CD4-positive, alpha-beta memory T cell (primary cell): ENCODE measurements at places on chromosomes 1 and 21. TPM values are rescaled to one million over a fixed set of nuclear protein-coding genes. Genes with fewer than 3 reads are reported as not detected.

The C1orf74 gene
- total RNA-seq, result 1.2 TPM

- H3K4me1 ChIP-seq, result no peaks in the 10 kb centered on the region
- no peaks in the 10 kb centered on the region for H3K36me3 ChIP-seq
- no peak overlapping the region for H3K4me3 ChIP-seq
- no peak overlapping the region for H3K27ac ChIP-seq
- no peak for DNase-seq
These were observed 70.8 kb upstream of the COA6 start for GRCh38 chr1:234302354-234302962.

The ARHGAP30 gene
- 226 TPM for total RNA-seq

The SMIM1 gene
- total RNA-seq, result 3.1 TPM

DNA sequence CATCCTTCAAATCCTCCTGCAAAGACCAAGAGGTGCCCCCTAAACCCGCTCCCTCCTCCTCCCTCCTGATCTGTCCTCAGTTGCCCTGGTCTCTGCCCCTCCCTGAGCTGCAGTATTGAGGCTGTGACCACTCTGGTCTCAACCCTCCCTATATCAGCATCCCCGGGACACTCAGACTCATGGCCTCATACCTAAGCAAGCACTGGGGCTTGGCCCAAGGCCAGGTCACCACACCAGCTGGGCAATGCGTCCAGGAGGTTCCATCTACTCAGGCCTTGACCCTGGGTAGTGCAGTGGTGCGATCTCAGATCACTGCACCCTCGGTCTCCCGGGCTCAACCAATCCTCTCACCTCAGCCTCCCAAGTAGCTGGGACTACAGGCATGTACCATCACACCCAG lies 9.8 kb downstream of the KIF17 start:
- no peaks in the 10 kb centered on the region for H3K27me3 ChIP-seq
- no peak overlapping the region for H3K27ac ChIP-seq
- no peaks in the 10 kb centered on the region for H3K4me1 ChIP-seq

DNA sequence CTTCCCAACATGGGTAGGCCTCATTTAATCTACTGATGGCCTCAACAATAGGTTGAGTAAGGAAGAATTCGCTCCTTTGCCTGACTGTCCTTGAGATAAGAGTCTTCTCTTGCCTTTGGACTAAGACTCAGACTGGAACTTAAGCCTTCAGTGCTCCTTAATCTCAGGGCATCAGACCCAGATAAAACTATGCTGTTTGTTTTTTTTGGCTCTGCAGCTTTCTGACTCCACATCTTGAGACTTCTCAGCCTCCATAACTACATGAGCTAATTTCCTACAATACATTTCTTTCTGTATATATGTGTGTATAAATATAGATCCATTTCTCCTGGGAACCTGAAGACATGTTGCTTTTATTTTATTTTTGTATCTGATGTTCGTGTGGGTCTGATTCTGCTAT lies 1470.7 kb upstream of the PRMT6 start:
- no peak overlapping the region for H3K27ac ChIP-seq
- no peak for DNase-seq
- H3K27me3 ChIP-seq, result no peaks in the 10 kb centered on the region
- H3K36me3 ChIP-seq, result no peaks in the 10 kb centered on the region
- H3K4me3 ChIP-seq, result no peak overlapping the region

DNA sequence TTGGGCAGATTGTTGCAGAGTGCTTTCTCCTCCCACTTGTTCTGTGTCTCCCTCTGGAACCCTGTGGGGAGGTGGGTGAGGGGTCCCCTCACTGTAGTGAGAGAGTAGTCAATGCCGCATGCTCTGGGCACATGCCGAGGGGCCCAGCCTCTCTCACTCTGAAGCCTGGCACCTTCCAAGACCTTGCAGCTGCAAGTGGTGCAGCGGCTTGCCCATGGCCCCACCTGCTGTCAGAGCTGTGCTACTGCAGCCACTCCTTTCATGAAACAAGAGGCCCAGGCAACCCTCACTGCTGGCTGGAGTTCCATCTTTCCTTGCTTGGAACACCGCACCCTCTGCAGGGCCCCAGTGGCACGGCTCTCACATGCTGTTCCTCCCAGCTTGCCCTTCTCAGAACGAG lies 58.4 kb upstream of the COL6A1 start:
- H3K36me3 ChIP-seq, result no peaks in the 10 kb centered on the region
- H3K27ac ChIP-seq, result no peak overlapping the region

The WDR64 gene
- not detected for total RNA-seq

DNA sequence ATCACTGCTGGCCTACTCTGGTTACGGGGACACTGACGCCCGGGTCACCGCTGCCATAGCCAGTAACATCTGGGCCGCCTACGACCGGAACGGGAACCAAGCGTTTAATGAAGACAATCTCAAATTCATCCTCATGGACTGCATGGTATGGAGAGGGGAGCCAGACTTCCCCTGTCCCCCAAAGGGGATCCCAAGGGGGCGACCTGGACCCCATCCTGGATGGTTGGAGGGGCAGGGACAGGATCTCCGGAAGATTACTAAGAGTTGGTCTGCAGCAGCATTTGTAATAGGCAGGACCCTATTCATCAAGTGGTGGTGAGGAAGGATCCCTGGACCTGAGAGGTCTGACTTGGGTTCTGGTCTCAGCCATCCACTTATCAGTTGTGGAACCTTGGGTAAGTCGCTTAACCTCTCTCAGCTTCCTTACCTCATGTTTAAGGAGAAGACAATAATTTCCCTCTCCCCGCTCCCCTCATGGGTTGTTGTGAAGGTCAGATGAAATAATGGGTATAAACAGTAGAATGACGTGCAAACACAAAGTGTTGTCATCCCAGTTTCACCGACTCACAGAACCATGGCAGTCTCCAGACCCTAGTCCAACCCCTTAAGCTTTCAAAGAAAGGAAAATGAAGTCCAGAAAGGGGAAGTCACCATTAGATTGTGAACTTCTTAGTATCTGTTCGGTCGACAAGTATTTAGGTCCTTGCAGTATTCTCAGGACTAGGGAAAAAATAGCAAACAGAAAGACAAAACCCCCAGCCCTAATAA lies 883 bp downstream of the LAMTOR2 start:
- no peaks in the 10 kb centered on the region for H3K27me3 ChIP-seq
- no peak for DNase-seq
- peaks cover 17% of the 10 kb centered on the region for H3K4me1 ChIP-seq
- H3K36me3 ChIP-seq, result no peaks in the 10 kb centered on the region
- H3K4me3 ChIP-seq, result peak overlapping the region; percentile 96

DNA sequence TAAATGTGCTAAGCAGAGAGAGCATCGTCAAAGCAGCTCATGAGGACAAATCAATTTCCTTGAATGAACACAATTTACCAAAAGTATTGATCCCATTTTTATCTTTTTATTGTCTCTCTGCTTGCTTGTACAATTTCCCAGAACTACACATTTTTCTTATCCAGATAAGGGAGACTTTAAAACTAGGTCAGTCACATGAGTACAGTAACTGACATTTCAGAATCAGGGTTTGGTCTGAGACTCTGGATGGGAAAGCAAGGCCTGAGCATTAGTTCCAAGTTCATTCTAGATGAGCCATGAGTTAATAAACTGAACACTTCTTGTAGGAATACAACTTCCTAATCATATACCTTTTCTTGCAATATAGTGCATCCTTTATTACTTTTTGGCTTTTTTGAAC lies 11.5 kb upstream of the DENND2D start:
- no peaks in the 10 kb centered on the region for H3K36me3 ChIP-seq
- no peak overlapping the region for H3K4me3 ChIP-seq
- no peak overlapping the region for H3K27ac ChIP-seq

DNA sequence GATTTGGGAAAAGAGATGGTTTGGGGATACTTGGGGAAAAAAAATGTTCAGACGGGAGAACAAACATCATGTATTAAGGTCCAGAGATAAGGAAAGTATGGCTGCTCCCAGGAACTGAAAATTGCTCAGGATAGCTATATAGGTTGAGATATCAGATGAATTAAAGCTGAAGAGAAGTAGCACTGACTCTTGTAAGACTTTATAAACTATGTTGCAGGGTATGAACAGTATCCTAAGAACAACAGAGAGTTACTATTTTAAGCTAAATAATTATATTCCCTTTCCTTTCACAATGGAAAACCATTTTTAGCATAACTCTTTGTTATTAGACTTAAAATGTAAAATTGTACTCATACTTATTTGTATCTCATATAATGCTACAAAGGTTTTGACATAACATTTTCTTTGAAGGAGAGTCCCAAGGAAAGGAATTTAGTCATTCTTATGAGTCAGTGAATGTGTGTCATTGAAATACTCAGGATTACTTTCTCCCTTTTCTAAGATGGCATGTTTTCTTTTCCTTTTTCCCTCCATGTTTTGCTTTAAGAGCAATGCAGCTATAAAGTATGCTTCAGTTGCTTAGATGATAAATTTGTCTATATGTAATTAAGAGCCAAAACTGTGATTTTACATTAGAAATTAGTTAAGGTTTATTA lies 139.4 kb upstream of the KIAA1614 start:
- no peaks in the 10 kb centered on the region for H3K27me3 ChIP-seq
- no peak for DNase-seq
- no peak overlapping the region for H3K27ac ChIP-seq
- no peaks in the 10 kb centered on the region for H3K4me1 ChIP-seq
- no peak overlapping the region for H3K4me3 ChIP-seq
- H3K36me3 ChIP-seq, result no peaks in the 10 kb centered on the region

DNA sequence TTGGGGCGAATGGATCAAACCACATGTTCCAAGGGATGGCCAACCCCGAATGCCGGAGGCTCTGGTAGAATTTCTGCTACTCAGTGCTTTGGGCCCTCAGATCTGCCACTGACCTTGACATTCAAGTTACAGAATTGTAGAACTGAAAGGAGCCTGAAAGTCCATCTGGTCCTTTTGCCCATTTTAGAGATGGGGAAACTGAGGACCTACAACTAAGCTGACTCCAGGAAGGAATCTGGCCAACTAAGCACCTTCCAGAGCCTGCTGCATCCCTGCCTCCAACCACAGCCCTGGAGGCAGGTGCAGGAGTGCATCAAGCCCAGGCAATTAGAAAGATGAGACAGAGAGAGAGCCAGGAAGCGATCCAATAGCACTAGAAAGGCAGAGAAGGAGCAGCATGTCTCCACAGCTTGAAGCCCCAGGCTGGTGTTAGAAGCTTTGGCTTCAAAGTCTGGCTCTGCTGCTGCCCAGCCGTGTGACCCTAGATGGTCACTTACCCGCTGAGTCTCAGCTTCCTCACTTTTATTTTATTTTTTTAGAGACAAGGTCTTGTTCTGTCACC lies 1.3 kb upstream of the CTRC start:
- DNase-seq, result no peak
- no peaks in the 10 kb centered on the region for H3K36me3 ChIP-seq
- H3K27ac ChIP-seq, result no peak overlapping the region

GRCh38 chr1:211587123-211587522 lies 8.2 kb upstream of the SLC30A1 start:
- no peaks in the 10 kb centered on the region for H3K27me3 ChIP-seq
- no peak overlapping the region for H3K4me3 ChIP-seq
- no peak overlapping the region for H3K27ac ChIP-seq
- no peak for DNase-seq
- peaks cover under 1% of the 10 kb centered on the region for H3K4me1 ChIP-seq

- H3K27ac ChIP-seq, result no peak overlapping the region
- no peak overlapping the region for H3K4me3 ChIP-seq
- no peak for DNase-seq
- H3K27me3 ChIP-seq, result peaks cover 3% of the 10 kb centered on the region
- H3K36me3 ChIP-seq, result no peaks in the 10 kb centered on the region
These were observed 4.2 kb downstream of the WNT9A start for GRCh38 chr1:227943381-227944089.

The SRP9 gene
- 141 TPM for total RNA-seq

GRCh38 chr1:246193537-246193936 lies 313.5 kb downstream of the SMYD3 start:
- no peaks in the 10 kb centered on the region for H3K27me3 ChIP-seq
- DNase-seq, result no peak
- no peaks in the 10 kb centered on the region for H3K4me1 ChIP-seq
- no peaks in the 10 kb centered on the region for H3K36me3 ChIP-seq
- H3K27ac ChIP-seq, result no peak overlapping the region

DNA sequence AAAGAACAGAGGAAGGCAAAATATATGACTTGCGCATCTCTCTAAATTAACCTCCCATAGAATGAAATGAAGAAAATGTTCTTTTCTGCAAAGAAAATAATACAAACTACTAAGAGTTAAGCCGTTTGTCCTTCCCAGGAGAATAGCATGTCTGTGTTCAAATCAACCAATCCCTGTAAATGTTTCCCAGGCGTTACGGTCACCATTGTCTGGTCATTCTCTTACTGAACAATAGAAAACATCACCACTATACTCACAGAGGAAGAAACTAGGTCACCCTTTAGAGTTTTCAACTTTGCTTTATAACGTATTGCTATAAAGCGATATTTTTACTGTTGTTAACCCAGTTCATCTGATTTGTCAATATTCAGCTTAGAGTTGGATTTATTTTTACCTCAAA lies 34.1 kb downstream of the COL11A1 start:
- H3K36me3 ChIP-seq, result no peaks in the 10 kb centered on the region
- DNase-seq, result no peak
- no peaks in the 10 kb centered on the region for H3K4me1 ChIP-seq
- no peak overlapping the region for H3K4me3 ChIP-seq

GRCh38 chr1:230249695-230250480 lies 176.2 kb downstream of the PGBD5 start:
- H3K4me1 ChIP-seq, result no peaks in the 10 kb centered on the region
- H3K27me3 ChIP-seq, result no peaks in the 10 kb centered on the region
- H3K27ac ChIP-seq, result no peak overlapping the region
- DNase-seq, result no peak
- no peak overlapping the region for H3K4me3 ChIP-seq

GRCh38 chr1:206049919-206050600 lies 2.9 kb upstream of the RHEX start:
- H3K27ac ChIP-seq, result no peak overlapping the region
- no peak for DNase-seq
- H3K4me1 ChIP-seq, result peaks cover 26% of the 10 kb centered on the region
- no peaks in the 10 kb centered on the region for H3K36me3 ChIP-seq

DNA sequence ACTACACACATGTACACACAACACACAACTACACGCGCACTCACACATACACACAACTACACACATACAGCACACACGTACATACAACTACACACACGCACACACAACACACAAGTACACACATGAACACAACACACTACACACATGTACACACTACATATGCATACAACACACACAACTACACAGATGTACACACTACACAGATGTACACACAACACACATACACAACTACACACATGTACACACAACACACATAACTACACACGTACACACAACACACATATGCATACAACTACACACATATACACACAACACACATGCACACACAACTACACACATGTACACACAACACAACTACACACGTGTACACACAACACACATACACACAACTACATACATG lies 318.6 kb downstream of the CAMTA1 start:
- H3K4me1 ChIP-seq, result no peaks in the 10 kb centered on the region
- no peak overlapping the region for H3K27ac ChIP-seq
- DNase-seq, result no peak
- no peaks in the 10 kb centered on the region for H3K36me3 ChIP-seq
- no peaks in the 10 kb centered on the region for H3K27me3 ChIP-seq

The AIRE gene
- total RNA-seq, result not detected
